ENCODE measurements at places on chromosomes 6 and 20.
A peak's percentile ranks its signal among the peaks of the same experiment; 100 is the strongest.

DNA sequence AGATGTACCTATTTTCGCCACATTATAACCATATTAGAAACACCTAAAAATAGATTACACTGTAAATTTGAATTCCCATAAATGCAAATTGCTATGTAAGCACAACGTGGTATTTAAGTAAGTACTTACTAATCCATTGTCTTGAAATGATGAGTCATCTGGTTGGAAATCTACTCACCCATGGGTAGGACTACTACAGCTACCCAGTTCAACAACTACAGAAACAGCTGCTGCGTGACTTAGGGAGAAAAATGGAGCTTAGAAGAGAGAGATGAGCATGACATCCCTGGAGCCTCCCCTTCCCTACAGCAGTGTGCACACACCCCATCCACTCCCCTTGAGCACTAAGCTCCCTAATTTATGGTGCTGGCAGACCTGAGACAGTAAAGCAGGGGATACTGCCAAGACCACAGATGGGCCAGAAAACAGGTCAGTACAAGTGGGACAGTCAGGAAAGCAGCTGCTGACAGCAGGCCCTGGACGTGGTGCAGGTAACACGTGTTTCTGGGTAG lies 26.9 kb downstream of the RRAGD start:
- DNase-seq = no peak

- DNase-seq = no peak
Measured at GRCh38 chr6:150584065-150584464, 15.6 kb upstream of the PLEKHG1 start.

DNA sequence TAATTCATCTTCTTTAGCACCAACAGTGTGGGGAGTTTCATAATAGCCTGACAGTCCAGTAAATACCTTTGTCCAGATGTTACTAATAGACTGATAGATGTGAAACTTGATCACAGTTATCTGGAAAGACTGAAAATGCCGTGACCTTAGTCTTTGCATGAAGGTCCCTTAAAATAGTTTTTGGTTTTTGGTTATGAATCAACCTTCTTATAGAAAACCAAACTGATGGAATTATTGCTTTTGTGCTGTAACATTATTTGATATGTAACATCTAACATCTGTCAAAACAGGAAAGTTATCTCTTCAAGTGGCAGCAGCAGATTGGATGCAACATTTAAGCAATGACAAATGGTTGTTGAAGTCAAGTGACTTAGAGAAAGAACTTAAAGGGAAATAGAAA lies 190.4 kb downstream of the DOK5 start:
- no peak for DNase-seq

DNA sequence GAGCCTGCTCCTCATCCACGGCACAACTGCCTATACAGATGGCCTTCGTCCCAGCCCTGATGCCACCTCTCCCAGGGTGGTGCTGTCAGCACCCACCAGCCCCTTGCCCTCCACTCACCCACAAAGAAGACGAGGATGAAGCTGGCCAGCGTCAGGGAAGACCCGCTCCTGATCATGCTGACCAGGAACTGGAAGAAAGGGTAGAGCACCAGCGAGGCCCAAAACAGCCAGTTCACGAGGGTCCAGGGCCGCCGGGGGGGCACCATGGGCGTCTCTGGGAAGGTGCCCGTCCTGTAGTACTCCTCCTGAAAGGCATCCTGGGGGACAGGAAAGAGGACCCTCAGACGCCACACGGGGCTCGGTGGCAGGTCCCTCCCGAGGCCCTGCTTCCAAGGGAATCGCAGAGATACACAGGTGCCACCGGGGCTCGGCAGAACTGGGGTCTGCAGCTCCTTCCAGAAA lies 134.5 kb downstream of the AGPAT4 start:
- DNase-seq = no peak

DNA sequence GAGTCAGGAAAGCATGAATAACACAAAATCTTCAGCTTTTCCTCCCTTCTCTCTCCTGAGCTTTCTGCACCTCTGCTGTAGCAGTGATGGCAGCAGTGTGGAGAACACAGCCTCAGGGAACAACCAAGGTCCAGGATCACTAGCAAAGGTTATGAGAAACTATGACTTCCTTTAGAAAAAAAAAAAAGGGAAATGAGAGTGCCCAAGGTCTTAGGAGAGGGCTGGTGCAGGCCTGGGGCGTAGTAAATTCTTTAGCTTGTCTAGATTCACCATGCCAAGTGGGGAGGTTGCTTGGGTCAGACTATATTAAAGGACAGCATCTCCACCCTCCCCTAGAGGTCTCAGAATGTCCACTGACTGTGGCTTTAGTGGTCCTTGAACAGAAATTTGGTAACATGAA lies 40.4 kb upstream of the POLR1H start:
- no peak for DNase-seq

- no peak for DNase-seq
Measured at GRCh38 chr6:13273202-13273930, 55.0 kb downstream of the TBC1D7 start.

DNA sequence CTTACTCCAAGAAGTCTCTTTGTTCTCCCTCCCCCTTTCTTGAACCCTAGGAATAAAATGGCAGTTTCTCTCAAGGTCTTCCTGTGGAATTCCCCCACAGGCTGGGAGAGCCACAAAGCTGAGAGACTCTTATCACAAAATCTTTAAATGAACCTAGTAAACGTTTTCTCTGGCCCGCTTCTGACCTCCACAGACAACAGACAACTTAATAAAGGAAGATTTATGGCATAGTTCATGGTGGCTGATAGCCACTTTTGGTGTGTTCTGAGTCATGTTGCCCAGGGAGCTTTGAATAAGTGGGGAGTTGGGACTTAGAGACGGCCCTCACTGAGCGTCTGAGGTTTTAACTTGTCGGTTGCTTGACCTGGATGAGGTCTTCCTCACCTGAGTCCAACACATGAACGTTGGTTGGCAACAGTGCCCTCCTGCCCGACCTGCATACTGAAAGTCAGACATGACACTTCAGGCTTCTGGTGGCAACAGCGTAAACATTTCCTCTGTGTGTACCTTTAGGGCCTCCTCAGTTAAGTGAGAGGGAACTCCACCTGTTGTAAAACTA lies 124.1 kb downstream of the FOXO3 start:
- DNase-seq = peak; percentile 87

GRCh38 chr20:62089393-62089792 lies 23.7 kb upstream of the TAF4 start:
- DNase-seq = no peak

DNA sequence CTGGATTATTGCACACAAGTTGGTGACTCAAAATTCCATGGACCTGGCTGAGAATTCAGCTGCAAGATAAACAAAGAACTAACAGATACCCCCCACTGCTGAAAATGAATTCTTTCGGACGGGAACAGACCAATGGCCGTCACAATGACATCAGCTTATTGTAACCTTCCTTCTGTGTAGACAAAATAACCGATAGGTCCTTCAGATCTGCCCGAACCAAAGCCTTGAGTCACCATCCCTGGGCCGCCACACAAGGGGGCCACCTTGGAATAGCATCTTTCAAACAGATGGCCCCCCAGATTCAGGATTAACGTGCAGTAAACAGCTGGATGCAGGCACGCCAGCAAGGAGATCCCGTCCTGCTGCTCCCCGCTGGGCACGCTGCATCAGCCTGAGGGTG lies 214.0 kb upstream of the EXOC2 start:
- DNase-seq = no peak

- no peak for DNase-seq
Measured at GRCh38 chr6:166733900-166734299, 106.8 kb upstream of the RPS6KA2 start.

GRCh38 chr6:97305414-97306066 lies 22.5 kb upstream of the MMS22L start:
- no peak for DNase-seq

- DNase-seq = no peak
Measured at GRCh38 chr6:97151601-97152000, 131.4 kb downstream of the MMS22L start.

- no peak for DNase-seq
Measured at GRCh38 chr6:18350712-18351111, 36.4 kb upstream of the RNF144B start.

GRCh38 chr20:1212607-1213396 lies 9.5 kb downstream of the C20orf202 start:
- DNase-seq = peak; percentile 54

GRCh38 chr6:53192682-53193188 lies 44.1 kb upstream of the GCM1 start:
- peak; percentile 4 for DNase-seq

DNA sequence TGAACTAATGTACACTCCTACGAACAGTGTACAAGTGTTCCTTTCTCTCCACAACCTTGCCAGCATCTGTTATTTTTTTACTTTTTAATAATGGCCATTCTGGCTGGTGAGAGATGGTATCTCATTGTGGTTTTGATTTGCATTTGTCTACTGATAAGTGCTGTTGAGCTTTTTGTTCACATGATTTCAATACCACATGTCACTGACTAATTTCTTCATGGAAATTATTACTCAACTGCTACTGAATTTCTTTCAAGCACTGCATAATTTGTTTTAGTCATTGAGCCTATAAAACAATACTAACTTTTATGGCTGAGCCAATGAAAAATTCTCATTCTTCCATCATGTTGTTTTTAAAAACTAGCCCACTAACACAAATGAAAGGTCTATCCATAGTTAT lies 115.4 kb downstream of the FRK start:
- DNase-seq = no peak

DNA sequence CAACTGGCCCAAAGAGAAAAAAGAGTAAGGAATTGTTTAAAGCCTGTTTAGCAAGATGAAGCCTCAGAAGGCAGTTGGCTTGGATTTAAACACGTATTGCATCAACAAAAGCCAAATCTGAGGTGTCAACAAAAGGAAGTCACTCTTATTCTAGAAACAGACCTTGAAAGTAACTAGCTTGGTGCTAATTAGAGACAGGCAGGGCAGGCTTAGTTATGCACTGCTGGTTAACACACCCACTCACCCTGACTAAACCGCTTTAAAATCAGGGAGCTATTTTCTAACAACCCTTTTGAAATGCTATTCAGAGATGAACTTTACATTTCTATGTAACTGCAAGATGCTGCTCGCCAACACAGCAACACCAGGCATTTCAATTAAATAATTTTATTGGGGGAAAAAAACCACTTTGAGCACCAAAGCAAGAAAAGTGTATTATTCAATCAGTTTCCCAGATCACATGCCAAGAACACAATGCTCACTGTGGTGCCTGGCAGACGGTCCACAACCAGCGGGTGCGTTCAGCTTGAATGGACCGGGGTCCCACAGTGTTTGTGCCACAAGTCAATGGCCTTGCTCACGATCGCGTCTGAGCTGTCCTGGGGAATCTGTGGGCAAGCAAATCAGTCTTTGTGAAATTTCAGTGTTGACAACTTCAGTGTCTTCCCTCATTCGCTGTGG lies 23.6 kb downstream of the TBC1D7 start:
- no peak for DNase-seq

GRCh38 chr6:111669326-111669725 lies 63.6 kb upstream of the TRAF3IP2 start:
- DNase-seq = no peak

- DNase-seq = peak; percentile 47
Measured at GRCh38 chr6:157989541-157990289, 8.1 kb downstream of the SYNJ2 start.

DNA sequence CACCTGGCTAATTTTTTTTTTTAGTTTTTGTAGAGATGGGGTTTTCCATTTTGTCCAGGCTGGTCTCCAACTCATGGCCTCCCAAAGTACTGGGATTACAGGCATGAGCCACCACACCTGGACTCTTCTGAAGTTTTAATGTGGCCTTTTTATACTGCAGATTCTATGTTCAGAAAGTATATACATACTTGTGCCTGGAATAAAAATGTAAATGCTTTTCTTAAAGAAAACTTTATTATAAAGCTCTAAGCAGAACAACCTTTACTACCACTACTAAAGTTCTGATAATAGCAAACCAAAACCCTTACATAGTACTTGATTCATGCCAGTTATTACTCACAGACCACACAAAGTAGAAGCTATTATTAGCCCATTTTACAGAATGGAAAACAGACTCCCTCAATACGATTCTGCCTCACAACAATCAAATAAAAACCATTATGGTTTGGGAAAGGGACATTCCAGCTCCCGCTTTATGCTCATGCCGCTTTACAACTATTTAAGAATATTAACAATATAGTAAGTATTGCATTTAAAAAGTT lies 5.3 kb downstream of the PHIP start:
- DNase-seq = no peak

DNA sequence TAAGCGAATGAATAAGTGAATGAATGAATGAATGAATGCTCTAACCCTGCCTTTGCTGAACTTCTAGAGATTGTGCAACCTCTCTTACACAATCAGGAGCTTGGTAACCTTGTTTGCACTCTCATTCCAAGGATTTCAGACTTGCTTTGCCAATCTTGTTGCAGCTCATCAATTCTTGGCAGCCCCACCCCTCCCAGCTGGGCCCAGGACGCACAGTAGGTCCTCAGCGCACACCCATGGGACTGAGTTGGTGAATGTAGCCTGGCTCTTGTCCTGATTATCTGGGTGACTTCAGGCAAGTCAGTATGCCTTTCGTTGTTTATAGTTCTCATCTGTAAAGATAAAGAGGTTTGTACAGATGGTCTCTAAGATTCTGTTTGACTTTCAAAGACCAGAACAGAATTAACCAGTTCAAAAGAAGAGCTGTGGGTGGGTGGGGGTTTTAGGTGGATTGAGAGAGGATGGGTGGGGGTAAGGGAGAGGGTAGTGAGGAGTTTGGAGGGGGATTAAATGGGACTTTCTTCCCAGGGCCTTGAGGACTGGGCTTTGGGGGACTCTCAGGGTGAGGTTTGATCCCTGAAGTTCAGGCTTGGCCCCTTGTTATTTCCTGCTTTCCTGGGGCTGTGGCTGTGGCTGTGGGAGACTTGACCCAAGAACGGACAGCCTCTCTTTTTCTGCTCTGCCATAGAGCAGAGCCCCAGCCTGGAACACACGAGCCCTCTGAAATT lies 33.2 kb downstream of the VEGFA start:
- DNase-seq = no peak

DNA sequence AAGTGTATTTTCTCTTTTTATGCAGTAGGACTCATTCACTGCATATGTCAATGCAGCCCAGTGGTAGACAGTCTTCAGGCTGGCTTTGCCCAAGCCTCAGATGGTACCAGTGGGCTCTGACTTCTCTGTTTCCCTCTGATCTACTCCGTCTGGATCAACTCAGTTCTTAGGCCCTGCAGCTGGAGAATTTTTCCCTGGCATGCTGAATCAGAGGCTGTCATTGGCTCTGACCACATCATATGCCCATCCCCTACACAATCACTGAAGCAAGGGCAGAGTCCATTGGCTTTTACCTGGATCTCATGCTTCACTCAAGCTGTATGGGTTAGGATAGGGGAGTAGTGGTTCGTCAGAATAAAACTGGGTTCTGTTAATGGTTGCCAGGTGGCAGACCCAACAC lies 57.8 kb downstream of the KIZ start:
- DNase-seq = peak; percentile 55

DNA sequence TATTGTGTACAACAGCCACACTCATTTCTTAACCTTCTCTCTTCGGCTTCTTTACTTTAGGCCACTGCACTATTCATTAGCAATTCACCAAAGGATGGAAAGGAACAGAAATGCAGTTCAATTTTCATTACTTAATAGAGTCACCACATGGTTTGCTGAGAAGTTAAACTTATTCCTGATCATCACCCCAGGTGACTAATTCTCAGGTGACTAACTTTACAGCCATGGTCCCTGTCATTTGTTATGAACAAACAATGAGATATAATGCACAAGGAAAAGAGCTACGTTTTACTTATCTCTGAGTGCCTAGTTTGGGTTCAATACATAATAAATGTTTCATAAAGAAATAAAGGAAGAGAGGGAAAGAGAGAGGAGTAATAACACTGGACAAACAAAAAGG lies 45.8 kb upstream of the DST start:
- peak; percentile 34 for DNase-seq

- no peak for DNase-seq
Measured at GRCh38 chr6:51737580-51738360, 349.6 kb downstream of the PKHD1 start.
